Fibroblast of villous mesenchyme (primary cell): ENCODE measurements at places on chromosomes 3 and 15.

GRCh38 chr3:53938645-53939044, 47.0 kb upstream of the SELENOK start:
- DNase-seq: peak; percentile 53

- no peak for DNase-seq
These were observed 69.8 kb upstream of the BFSP2 start for GRCh38 chr3:133330065-133330464.

- peak; percentile 62 for DNase-seq
These were observed 63.4 kb upstream of the CPB1 start for GRCh38 chr3:148763986-148764935.

GRCh38 chr3:114685161-114685560, 391.3 kb downstream of the TIGIT start:
- DNase-seq: no peak

GRCh38 chr3:11692532-11692813, 48.8 kb upstream of the VGLL4 start:
- no peak for DNase-seq

DNA sequence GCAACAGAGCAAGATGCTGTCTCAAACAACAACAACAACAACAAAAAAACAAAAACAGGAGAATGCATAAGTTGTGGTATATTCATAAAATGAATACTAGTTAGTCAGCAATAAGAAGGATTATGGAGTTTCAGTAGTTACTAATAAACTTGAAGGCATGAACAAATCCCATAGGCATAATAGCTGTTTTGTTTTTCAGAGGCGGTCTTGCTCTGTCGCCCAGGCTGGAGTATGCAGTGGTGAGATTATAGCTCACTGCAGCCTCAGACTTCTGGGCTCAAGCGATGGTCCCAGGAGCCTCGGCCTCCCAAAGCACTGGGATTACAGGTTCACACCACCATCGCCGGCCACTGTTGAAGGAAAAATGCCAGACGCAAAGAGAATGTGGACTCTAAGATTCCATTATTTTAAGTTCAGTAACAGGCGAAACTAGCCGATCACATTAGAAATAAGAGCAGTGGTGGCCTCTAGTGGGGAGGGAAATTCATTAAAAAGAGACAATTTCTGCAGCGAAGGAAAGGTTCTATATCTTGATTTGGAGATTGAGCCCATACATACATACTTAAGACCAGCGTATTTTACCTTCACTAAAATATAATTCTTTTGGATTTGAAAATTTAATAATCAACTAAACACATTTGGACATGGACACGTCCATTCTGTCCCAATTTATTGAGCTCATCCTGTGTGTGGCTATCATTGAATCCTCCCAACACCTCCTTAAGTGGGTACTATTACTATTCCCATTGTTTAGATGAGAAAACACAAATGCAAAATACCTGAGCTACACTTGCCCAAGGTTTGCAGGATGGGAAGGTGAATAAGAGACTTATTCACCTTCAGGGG, 27.4 kb upstream of the HDAC11 start:
- peak; percentile 54 for DNase-seq
